Melanocyte of skin (primary cell): ENCODE measurements at places on chromosomes 3 and 15. TPM values are rescaled to one million over a fixed set of nuclear protein-coding genes. Genes with fewer than 3 reads are reported as not detected.

Gene WDR53
- total RNA-seq: 7.3 and 7.6 TPM in 2 replicates

Gene PIERCE2
- 2.0 and 3.7 TPM in 2 replicates for total RNA-seq

Gene BAHD1
- total RNA-seq: 8.0 and 8.7 TPM in 2 replicates

Gene MCTP2
- total RNA-seq: 8.7 and 20.4 TPM in 2 replicates

Gene MPI
- total RNA-seq: 43.4 and 49.1 TPM in 2 replicates

Gene PTPN9
- 18.2 and 27.3 TPM in 2 replicates for total RNA-seq

Gene SLC22A13
- total RNA-seq: under 0.01 and 1.1 TPM in 2 replicates

Gene GPR62
- under 0.01 TPM in 1 of 2 replicates, not detected in the other for total RNA-seq

Gene CACNA2D2
- not detected in 2 replicates for total RNA-seq

Gene DOCK3
- under 0.01 TPM in 1 of 2 replicates, not detected in the other for total RNA-seq

Gene ZBBX
- 0.34 TPM in 1 of 2 replicates, not detected in the other for total RNA-seq

Gene GOLGA8G
- not detected in 2 replicates for total RNA-seq

Gene FANCD2
- 59.3 and 67.4 TPM in 2 replicates for total RNA-seq

Gene CMTM7
- 9.3 and 9.8 TPM in 2 replicates for total RNA-seq

Gene GNAT1
- total RNA-seq: not detected in 2 replicates

Gene GASK1A
- total RNA-seq: under 0.01 and 0.34 TPM in 2 replicates

Gene PAK6
- 0.36 and 1.4 TPM in 2 replicates for total RNA-seq

Gene PLSCR2
- total RNA-seq: 1.0 TPM in 1 of 2 replicates, not detected in the other

Gene GOLGA6L26
- not detected in 2 replicates for total RNA-seq

Gene IL17RD
- 0.69 and 2.9 TPM in 2 replicates for total RNA-seq

Gene CNTN6
- total RNA-seq: not detected in 2 replicates

Gene PLS1
- total RNA-seq: 1.8 and 2.8 TPM in 2 replicates

Gene KIF23
- total RNA-seq: 51.1 and 52.0 TPM in 2 replicates

Gene AGTR1
- not detected in 2 replicates for total RNA-seq

Gene TBC1D5
- total RNA-seq: 76.1 and 123 TPM in 2 replicates

Gene SLC28A2
- not detected in 2 replicates for total RNA-seq

Gene TAMM41
- total RNA-seq: 3.8 and 12.4 TPM in 2 replicates

Gene ACOX2
- 1.3 and 2.8 TPM in 2 replicates for total RNA-seq

Gene SMAD6
- 0.33 and 0.62 TPM in 2 replicates for total RNA-seq

Gene INSYN1
- 22.4 and 30.2 TPM in 2 replicates for total RNA-seq

Gene SLC27A2
- not detected in 2 replicates for total RNA-seq

Gene NEO1
- total RNA-seq: 18.6 and 21.8 TPM in 2 replicates

Gene IL17RE
- total RNA-seq: 1.0 and 1.1 TPM in 2 replicates
